IPS DF 6.9 (cell line): ENCODE measurements at places on chromosomes 7 and 10.
A peak's percentile ranks its signal among the peaks of the same experiment; 100 is the strongest.

DNA sequence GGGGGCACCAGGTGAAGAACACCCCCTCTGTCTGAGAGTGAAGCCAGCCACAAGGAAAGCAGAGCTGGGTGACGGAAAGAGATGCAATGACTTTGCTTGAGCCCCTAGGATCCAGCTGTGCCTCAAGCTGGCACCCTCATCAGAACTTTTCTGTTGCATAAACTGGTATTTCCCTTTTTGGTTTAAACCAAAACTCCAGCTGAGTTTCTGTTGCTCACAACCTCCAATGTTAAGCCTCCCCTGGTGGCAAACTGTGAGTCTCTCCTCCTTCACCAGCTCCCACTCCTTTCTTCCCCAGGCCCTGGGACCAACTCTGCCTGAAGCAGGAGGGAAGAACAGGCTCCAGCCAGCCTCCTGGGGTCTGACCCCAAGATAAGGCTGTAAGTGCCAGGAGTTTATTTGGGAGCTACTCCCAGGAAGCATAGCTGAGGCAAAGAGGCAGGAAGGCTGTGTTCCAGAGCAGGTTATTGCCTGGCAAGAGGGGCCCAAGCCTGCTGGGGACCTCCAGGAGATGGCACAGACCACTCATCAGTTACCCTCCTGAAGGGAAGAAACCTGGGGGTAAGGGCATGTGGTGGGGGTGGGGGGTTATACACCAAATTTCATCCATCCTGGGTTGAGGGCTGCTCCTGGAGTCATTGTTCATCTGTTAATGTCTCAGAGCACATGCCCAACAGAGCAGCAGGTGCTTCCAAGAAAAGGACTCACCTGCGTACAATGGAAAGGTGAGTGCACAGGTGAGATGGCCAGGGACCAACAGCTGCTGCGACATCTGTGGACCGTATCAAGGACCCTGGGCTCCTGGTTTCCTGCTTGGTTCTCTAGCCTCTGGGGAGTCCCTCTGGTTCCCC is 73.3 kb upstream of the NANOS1 start:
- DNase-seq, result no peak

- DNase-seq, result no peak
These were observed 557 bp upstream of the ZNF282 start for GRCh38 chr7:149194799-149195179.

DNA sequence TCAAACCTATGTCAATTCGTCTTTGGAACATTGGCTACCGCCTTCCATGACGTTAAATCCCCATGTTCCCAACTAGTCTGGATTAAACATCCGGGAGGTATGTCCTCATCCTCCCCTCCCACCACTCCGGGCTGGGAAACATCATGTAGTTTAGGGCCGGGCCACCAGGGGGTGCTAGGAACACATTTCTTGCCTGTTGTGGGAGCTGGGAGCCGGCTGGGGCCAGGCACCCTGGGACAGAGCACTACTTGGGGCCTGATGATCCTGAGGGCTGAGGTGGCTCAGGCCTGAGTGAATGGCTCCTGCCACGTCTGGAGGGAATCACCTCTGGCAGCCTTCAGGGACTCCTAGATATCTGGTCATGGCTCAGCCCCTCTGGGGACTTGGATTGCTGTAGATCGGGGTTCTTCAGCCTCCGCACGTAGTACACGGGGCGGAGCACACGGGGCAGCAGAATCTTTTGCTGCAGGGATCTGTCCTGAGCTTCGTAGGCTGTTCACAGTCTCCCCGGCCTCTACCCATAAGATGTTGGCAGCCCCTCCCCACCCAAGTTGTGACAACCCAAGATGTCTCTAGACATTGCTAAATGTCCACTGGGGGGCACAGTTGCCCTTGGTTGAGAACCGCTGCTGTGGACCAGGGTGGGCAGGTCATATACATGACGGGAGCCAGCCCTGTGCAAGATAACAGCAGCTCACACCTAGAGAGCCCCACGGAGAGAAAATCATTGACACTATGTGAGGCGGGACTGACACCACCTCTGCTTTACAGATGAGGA is 141.2 kb upstream of the ZNF716 start:
- no peak for DNase-seq

DNA sequence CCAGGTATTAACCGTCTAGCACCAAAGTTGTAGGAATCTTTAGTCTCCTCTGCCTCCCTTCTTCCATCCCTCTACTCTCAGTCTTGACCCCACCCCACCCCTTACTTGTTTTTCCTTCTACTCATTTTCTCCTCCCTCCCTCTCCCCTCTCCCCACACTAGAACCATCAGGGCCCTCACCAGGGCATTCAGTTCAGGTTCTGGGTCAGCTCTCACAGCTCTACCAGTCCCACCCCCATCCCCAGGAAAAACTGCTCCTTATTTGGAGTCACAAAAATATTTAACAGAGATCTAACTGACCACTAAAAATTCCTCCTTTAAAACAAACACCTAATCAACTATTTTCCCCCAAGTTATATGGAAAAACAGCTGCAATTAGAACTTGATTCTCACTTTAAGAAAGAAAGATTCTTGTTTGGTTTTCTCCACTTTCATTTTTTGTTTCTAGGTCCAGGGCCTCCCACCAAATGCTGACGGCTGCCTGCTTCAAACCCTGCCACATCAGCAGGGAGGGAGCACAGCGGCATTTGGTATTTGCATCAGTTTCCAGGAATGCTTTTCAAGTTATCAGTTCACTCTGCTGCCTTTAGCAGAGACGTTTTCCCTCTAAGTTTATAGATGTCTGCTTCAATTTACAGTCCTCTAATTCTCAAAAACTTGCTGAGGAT is 2.8 kb upstream of the COL1A2 start:
- DNase-seq, result no peak

DNA sequence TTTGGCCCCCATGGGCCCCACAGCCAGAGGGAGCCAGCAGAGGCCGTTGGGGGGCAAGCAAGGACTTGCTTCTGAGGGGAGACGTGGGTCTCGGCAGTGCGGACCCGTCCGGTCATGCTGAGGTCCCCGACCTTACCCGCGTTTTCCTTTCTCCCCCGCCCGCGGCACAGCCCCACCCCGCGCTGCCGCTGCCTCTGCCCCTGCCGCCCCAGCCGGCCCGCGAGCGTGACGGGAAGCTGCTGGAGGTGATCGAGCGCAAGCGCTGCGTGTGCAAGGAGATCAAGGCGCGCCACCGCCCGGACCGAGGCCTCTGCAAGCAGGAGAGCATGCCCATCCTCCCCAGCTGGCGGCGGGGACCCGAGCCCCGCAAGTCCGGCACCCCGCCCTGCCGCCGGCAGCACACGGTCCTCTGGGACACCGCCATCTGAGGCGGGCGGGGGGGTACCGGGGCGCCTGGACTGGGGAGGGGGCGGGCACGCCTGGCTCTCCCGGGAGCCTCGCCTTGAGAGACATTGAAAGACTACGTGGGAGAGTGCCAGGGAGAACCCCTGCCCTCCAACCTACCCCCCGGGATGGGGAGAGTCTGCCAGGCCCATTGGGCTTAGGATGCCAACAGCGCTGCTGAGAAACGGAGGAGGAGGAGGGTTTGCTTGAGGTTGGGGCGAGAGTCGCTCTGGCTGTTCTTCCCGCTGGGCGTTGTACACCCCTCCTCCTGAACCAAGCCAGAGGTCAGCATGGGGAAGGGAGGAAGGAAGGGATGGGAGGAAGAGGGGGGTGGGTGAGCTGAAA is 9.9 kb downstream of the NYAP1 start:
- no peak for DNase-seq

DNA sequence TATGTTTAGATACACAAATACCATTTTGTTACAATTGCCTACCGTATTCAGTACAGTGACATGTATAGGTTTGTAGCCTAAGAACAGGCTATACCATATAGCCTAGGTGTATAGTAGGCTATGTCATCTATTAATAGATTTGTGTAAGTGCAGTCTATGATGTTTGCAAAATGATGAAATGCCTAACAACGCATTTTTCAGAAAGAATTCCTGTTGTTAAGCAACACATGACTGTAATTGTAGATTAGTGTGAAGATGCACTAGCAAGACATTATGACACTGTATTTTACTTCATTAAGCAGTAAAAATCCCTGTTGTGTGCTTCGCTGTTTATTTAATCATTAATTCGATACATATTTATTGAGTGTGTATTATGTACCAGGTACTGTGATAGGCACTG is 446.0 kb downstream of the SUGCT start:
- DNase-seq, result no peak

GRCh38 chr10:23373156-23373555 is 28.6 kb upstream of the C10orf67 start:
- no peak for DNase-seq

GRCh38 chr10:35416619-35417312 is 80.5 kb downstream of the CCNY start:
- no peak for DNase-seq

DNA sequence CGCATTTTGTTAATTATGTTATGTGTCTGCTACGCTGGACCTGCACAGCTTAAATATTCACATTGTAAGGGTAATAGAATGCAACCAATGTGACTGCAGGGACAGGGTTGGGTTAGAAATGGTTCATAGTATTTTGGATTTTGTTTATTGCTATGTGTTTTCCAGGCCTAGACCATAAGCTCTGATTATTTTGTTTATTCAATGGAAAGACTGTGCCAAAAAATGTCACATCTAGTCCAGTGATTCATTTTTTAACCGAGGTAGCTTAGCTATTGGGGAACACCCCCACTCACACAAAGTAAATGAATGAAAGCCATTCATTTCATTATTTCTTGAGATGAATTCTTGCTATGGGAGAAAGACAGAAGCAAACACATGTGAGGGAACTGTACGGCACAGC is 516.5 kb upstream of the ANKRD30A start:
- DNase-seq, result no peak

DNA sequence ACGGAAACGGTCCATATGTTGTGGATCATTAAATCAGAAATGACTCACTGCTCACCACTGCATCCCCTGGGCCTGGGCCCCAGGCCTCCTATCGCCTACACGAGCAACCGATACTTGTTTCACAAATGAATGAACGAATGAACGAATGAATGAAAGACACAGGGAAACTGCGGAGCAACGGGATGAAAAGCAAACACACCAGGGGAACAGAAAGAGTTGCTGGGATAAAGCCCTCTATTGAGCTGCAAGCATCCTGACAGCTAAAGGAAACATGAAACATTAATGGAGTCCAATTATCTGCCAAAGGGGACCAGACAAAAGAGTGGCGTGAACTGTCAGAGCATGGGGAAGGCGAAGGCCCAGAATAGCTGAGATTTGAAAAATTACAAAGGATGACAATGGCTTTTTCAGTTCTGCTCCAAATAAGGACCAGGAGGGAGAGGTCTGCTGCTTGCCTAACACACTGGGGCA is 92.1 kb downstream of the GRB10 start:
- DNase-seq, result no peak

- no peak for DNase-seq
These were observed 411.9 kb upstream of the KLF6 start for GRCh38 chr10:4196771-4197390.

GRCh38 chr10:28676968-28677887 is at the start of gene BAMBI:
Gene BAMBI, plus strand, starts transcription at chr10:28677521. Its CDS starts 377 bp downstream, at chr10:28677898.
- DNase-seq, result peak; percentile 74

DNA sequence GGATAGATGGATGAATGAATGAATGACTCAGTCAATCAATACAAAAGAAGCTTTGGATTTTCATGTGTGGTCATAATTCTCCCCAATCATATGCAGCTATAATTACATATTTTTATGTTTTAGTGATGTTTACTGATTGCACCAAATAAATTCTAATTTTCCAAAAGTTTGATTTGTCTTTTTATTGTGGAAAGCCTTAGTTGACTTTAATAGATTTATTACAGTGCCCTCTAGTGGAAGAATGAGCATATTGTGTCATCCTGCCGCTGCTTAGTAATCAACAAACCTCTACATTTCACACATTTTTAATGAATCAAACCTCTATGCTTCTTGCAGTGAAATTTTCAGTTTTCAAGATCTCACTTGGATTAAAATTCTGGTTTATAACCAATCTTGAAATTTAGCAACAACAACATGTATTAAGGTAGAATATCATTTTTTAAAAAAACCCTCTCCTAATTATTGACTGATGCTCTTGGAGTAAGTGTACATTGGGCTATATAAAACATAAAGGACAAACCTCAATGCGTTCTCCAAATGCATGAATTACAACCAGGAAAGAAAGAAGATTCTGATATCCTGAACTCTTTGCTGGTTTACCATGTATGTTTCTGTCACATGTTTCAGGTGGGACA is 55.6 kb upstream of the PNLIP start:
- DNase-seq, result no peak

DNA sequence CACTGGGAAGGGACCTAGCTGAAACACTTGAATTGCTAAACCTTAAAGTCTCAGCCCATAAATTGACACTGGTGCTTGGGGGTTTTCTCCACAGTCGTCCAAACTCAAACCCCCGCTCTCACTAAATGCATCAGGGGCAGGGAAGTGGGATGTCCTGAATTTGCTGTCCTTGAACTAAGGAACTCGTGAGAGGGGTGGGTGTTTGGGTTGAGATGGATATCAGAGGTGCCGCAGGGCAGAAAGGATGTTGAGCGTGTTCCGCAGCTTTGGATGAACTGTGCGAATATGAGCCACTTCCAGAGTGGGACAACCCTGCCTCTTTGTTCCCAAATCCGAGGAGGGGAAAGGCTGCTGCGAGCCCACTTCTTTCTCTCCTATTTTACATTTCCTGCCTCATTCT is 90.3 kb upstream of the LYZL2 start:
- DNase-seq, result no peak

DNA sequence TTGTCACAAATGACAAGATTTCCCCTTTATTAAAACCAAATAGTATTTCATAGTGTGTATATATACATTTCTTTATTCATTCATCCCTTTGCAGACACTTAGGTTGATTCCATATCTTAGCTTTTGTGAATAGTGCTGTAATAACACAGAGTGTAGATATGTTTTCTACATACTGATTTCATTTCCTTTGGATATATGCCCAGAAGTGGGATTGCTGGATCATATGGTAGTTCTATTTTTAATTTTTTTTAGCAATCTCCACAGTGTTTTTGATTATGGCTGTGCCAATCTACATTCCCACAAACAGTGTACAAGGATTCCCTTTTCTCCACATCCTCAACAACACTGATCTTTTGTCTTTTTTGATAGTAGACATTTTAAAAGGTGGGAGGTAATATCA is 46.4 kb downstream of the CSTF2T start:
- no peak for DNase-seq

GRCh38 chr7:22724861-22725260 is 2.1 kb upstream of the IL6 start:
- no peak for DNase-seq

- DNase-seq, result no peak
These were observed 1004.0 kb upstream of the C7orf33 start for GRCh38 chr7:147586526-147586925.

DNA sequence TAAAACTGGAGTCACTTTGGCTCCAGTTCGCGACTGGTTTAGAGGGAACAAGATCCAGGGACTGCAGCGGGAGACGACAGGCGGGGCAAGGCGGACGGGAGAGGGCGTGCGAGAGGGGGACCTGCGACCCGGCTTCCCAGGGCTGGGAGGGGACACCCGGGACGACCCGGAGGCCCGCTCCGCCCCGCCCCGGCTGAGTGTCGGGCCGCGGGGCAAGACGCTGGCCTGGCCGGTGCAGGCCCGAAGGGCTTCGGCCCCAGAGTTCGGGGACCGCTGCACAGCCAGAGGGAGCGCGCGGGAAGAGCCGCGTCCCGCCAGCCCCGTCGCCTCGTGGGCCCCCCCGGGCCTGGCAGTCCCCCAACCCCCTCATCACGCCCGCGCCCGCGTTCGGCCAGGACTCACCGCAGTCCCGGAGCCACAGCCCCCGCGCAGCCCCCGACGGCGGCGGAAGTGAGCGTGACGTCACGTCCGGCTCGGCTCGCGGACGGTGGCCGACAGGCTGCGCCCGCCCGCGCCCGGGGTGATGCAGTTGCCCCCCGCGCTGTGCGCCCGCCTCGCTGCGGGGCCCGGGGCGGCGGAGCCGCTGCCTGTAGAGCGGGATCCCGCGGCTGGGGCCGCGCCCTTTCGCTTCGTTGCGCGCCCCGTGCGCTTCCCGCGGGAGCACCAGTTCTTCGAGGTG is at the start of the genes TUBGCP2 and ZNF511:
Gene TUBGCP2, minus strand, starts transcription at position 452 of the 679 bp plus-strand sequence. CDS start 5,931 bp downstream, outside the sequence.
Gene ZNF511, plus strand, starts transcription at position 494 of the 679 bp plus-strand sequence. Its CDS starts 30 bp downstream, at position 524.
- peak; percentile 39 for DNase-seq

- no peak for DNase-seq
These were observed 6.8 kb downstream of the CYP26A1 start for GRCh38 chr10:93080350-93081046.
